ENCODE measurements at places on chromosomes 12 and 14. TPM values are rescaled to one million over a fixed set of nuclear protein-coding genes. Genes with fewer than 3 reads are reported as not detected.

DNA sequence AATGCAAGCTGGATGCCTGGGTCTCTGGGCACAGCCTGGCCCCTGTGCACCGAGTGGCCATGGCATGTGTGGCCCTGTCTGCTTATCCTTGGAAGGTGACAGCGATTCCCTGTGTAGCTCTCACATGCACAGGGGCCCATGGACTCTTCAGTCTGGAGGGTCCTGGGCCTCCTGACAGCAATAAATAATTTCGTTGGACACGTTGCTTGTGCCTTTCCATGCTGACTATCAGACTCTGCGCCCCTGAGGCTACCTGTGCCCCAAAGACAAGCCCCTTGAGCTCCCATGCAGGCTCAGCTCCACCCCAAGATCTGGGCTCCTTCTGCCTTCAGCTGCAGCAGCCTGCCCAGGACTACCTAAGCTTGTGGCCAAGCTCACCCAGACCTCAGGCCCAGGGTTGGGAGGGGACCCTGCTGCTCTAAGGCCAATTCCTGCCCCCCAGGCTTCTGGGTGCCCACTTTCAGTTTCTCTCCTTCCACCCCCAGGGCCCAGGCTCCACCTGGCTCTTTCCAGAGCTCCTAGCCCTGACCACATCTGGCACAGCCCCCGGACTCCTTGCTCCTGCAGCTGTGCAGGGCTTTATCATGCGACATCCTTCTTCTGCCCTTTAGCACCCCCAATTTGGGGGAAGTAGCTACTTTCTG lies 11.8 kb downstream of the SERPINA3 start:
- no peak for DNase-seq

- no peak for DNase-seq
These were observed 3.6 kb upstream of the BRMS1L start for GRCh38 chr14:35822501-35822900.

Gene TAS2R13
- 1.3 TPM for total RNA-seq

GRCh38 chr12:125512541-125513298 lies 447.5 kb downstream of the AACS start:
- no peak for DNase-seq

GRCh38 chr12:118330421-118331018 lies 42.2 kb downstream of the TAOK3 start:
- DNase-seq, result no peak

Gene ING4
- 28.7 TPM for total RNA-seq
